ENCODE measurements at places on chromosomes 7 and 10.

DNA sequence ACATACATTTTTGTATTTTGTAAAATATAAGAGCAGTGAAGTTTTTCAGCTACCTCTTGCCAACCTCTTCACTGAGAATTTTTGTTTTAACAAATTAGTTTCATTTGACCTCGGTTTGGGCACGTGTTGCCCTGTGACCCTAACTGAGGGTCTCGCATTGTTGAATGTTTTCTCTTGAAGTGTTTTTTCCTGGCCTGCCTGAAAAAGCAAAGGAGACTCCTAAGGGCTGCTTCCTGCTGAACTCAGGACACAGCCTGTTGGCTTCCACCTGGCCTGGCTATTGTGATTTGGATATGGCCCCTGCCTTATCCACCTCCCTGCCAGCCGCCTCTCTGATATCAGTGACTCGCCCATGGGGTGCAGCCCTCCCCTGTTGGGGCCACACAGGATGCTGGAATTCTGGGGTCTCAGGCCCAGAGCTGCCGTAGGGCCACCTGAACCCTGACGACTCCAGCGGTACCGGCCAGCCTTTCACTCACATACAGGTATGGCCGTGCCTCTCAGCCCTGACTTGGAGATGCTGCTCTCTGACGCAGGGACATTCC, 58.8 kb upstream of the AQP1 start:
- no peak for DNase-seq

DNA sequence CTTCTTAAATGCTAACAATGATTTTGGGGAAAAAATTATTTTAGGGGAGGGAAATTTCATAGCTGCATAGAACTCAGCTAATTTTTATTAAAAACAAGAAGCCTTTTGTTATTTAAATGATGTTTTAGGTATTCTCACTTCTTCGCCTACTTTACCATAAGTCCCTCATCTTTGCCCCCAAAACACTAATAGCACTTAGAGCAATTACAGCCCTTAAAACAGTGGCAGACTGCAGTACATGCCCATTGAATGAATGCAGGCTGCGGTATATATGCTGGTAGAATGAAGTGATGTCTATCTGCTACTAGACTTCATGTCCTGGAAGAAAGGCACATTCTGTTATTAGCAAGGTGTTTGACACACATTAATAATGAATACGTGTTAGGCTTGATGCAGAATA, 2.9 kb upstream of the SPAG6 start:
- no peak for DNase-seq

GRCh38 chr10:74033702-74034101, 35.8 kb downstream of the VCL start:
- DNase-seq: no peak

DNA sequence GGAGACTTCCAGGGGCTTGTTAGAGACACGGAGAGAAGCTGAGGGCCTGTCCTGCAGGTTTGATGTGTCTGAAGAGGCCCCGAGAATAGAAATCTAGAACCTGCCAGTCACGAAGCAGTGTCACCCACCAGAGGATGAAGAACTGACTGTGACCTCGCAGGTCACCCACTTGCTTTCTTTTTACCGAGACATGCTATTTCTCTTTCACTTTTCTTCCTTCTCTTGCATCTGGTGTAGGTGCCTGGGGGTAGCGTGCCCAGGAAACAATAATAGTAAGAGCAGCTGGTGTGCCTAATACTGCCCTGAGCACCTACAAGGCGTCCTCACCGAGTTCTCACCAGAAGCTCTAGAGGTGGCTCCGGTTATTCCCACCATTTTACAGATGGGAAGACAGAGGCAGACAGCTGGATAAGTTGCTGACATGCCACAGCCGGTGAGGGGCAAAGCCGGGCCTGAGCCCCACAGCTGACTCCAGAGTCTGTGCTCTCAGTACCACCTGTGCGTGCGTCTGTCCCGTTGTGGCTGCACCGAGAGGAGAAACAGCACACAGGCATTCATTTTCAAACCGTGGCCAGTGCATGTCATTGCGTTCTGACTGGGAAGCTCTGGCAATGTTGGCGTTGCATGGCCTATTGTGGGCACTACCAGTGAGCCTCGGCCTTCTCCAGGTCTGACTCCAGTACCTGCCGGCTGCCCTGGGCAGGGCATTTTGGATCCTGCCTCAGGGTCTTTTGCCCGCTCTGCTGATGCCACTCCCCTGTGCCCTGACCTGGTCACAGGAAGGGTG, 7.8 kb downstream of the CHST3 start:
- DNase-seq: no peak

DNA sequence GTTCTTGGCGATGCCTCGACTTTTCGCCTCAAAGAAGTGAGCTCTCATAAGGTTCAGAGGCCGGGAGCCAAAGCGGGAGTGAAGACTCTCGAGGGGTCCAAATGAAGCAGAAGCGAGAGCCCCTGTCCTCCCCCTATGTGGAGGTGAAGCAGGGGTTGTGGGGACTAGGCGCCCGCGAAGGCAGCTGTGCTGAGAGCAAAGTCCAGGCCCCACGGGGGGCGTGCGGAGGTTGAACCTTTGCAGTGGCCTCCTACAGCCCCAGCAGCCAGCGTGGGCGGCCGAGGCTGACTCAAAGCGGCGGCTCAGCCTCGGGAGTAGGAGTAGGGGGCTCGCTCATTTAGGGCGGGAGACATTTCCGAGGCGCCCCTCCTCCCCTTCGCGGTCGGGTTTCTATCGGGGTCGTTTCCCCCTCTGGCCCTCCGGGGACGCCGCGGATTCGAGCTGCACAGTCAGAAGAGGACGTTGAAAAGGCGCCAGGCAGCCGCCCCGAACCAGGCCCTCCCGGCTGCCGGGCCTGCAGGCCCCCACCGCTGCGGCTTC, 553 bp upstream of the ADD3 start:
- peak; percentile 43 for DNase-seq

GRCh38 chr10:10598297-10598696, 419.4 kb upstream of the CELF2 start:
- DNase-seq: no peak
